ENCODE measurements at places on chromosomes 2 and 18.
A peak's percentile ranks its signal among the peaks of the same experiment; 100 is the strongest.

DNA sequence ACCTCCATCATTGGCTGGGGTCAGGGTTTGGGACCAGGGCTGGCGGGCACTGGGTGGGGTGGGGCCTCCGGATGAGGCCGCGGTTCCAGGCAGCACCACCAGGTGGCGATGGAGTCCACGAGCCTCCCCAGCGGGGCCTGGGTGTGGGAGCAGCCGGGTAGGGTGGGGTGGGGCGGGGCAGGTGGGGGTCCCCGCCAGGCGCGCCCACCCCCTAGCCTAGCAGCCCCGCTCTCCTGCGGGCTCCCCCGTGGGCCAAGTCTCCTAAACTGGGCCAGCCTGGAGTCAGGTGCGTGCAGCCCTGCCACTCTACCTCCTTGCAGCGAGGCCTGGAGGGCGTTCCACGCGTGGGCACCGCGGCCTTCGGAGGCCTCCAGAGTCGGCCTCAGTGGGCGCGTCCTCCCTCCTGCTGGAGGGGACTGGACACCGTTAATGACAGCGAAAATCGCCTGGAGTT is 187.5 kb downstream of the TWIST2 start:
- DNase-seq, result peak; percentile 96

DNA sequence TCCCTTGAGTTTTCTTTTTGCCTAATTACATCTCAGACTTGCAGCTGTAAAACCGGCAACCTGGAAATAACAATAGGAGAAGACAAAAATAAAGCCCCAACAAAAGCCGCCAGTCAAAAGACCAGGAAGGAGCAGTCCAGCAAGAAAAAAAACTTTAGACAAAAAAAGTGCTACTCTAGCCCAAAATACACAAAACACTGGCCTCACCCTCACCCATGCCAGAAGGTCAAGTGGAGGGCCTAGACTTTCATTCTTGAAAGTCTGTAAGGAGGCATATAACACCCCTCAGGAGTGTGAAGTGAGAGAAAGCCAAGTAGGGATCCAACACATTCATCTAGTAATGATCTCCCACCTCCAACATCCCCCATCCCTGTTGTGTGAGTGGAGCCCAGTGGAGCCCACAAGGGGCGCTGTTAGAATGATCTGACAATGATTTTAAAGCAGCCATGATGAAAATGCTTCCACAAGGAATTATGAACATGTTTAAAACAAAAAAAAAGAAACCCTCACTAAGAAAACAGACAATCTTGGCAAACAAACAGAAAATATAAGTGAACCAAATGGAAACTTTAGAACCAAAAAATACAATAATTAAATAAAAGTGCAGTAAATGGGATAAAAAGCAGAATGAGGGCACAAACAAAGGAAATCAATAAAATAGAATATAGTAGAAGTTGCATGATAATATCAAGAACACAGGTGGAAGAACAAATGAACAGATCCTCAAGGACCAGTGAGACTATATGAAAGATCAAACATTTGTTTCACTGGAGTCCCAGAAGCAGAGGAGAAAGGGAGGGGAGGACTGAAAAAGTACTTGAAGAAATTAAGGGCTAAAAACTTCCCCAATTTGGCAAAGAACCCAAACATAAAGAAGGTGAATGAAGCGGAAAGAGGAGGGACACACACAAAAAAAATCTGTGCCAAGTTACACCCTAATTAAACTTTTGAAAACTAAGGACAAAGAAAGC is 23.9 kb downstream of the SESTD1 start:
- DNase-seq, result no peak

DNA sequence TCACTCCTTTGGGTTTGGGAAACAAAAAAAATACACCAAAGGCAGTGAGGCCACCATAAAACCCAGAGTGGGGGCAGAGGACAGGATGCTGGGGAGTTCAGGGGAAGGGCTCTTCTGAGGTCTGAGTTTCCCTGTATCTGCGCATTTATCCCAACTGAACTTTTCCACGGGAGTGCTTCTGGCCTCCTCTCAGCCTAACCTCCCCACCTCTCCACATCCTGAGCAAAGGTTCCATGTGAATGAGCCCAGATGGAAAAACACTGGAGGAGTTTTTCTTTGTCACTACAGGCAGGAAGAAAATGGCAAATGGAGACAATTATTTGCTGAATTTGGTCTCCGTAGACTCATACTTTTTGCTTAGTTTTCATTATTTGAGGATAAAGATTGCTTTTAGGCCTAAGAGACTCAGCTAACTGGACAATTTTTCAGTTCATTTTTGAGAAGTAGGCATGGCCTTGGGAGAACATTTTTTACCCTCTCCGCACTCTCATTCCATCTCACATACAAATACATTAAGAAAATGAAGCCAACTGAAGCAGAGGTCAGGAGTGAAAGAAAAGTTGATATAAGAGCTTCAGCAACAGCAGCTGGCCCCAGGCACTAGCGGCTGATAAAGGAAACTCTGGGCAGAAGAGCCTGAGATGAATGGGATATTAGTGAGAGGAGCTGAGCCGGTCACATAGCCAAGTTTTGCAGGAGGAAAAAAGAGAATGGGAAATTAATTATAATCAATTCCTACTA is 82.6 kb upstream of the CYP1B1 start:
- no peak for DNase-seq

DNA sequence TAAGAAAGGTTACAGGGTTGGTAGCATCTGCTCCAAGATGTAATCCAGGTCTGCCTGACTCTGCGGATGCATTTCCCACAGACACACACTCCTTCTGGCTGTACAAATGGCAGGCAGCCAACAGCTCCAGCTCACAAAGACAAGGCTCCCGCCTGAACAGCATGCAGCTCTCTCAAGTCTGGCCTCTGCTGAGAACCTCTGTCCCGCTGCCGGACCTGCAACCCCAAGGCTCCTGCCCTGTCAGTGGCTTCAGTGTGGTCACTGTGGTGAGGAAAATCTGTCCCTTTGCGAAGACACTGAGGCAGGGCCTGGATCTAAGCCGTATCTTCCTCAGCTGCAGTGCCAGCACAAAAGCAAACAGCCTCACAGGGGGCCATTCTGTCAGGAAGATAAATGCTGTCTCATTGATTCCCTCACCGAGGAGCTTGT is 469.3 kb upstream of the MEX3C start:
- DNase-seq, result no peak

- no peak for DNase-seq
Observed at GRCh38 chr2:27379383-27379835, 1.1 kb downstream of the ZNF513 start.

GRCh38 chr2:53058526-53058925 is 709.1 kb upstream of the CHAC2 start:
- no peak for DNase-seq

- no peak for DNase-seq
Observed at GRCh38 chr18:48328473-48329210, 80.5 kb downstream of the ZBTB7C start.

DNA sequence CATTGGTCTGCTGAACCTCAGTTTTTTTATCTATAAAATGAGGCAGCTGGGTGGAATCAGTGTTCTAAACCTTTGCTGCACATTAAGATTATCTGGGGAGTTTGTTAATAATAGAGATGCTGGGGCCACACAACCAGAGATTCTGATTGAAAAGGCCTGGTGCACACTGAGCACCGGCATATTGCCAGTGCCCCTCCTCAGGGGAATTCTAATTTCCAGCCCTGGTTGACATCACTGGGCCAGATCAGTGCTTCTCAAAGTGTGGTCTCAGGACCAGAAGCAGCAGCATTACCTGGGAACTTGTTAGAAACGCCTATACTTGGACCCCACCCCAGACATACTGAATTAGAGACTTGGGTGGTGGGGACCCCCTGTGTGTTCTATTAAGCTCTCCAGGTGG is 112.5 kb downstream of the SETBP1 start:
- DNase-seq, result no peak

- no peak for DNase-seq
Observed at GRCh38 chr2:176175709-176176607, 12.5 kb upstream of the HOXD1 start.

GRCh38 chr2:95267458-95268210 is 6.6 kb upstream of the PROM2 start:
- DNase-seq, result no peak

DNA sequence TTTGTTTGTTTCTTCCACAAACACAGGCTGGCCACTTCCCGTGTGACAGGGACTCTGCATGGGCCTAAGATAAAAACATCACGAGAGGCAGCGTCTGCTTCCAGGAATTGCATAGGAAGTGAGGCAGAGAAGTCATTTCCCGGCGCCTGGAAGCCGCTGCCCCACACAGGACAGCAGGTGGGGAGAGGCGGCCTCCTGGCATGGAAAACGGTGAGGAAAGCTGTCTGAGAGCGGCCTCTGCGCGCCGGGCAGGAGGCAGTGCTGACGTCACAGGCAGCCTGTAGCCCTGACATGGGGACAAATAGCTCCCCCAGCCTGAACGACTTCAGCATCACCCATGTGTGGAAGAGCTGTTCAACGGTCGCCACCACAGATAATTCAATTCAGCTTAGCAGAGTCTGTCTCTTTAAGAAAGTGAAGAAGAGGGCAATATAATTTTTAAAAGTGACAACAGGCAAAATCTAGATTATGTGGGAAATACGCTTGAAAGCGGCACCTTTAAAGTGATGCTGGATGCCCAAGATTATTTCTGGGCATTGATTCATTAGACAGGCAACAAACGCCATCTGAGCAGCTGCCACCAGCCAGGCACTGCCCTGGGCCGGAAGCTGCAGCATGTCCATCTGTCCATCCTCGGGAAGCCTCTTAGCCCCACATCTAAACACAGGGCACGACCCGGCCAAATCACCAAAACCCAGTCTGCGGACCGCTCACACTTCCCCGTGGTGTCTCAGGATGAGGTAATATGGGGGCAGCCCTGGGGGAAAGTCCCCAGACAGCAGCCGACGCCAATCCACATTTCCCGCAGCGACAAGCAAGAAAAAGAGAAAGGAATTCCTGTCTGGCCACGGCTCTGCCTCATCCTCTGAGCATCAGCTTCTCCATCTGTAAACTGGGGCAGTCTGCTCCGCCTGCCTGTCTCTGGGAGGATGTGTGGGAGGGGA is 138.9 kb downstream of the PXDN start:
- DNase-seq, result peak; percentile 66

GRCh38 chr2:102061286-102061699 is 69.5 kb downstream of the IL1R2 start:
- DNase-seq, result no peak

- no peak for DNase-seq
Observed at GRCh38 chr2:234842753-234843152, 109.1 kb upstream of the SH3BP4 start.

- DNase-seq, result no peak
Observed at GRCh38 chr18:74528913-74529312, 5.4 kb upstream of the CNDP1 start.

DNA sequence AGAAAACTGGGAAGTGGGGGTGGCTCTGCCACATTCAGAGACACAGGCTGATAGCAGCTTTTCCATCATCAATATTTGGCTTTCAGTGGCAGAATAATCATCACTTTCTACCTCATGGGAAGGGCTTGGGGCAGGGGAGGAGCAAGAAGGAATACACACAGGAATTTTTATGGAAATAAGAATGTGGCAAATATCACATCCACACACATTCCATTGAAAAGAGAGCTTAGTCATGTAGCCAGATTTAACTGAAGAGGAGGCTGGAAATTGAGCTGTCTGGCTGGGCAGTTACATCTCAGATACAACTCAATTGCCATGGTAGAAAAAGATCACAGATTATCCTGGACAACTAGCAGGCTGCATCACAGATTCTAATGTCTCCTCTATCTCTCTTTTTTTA is 1474.0 kb upstream of the ACVR2A start:
- DNase-seq, result peak; percentile 29

DNA sequence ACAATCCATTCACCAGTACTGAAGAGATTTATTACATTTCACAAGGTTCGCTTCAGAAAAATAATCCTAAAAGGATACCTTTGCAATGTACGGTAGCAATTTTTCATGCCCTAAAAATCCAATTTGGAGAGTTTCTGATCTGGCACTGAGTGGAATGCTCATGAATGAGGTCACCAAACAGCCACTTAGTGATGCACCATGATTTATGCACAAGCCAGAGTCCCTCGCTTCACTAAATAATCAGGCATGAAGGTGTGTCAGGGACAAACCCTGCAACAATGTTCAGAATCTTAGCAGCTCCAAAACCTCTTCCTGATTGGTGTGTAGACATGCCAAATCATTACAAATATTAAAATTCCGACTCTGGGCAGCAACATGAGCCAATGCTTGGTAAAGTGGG is 221.1 kb downstream of the CNTNAP5 start:
- no peak for DNase-seq

DNA sequence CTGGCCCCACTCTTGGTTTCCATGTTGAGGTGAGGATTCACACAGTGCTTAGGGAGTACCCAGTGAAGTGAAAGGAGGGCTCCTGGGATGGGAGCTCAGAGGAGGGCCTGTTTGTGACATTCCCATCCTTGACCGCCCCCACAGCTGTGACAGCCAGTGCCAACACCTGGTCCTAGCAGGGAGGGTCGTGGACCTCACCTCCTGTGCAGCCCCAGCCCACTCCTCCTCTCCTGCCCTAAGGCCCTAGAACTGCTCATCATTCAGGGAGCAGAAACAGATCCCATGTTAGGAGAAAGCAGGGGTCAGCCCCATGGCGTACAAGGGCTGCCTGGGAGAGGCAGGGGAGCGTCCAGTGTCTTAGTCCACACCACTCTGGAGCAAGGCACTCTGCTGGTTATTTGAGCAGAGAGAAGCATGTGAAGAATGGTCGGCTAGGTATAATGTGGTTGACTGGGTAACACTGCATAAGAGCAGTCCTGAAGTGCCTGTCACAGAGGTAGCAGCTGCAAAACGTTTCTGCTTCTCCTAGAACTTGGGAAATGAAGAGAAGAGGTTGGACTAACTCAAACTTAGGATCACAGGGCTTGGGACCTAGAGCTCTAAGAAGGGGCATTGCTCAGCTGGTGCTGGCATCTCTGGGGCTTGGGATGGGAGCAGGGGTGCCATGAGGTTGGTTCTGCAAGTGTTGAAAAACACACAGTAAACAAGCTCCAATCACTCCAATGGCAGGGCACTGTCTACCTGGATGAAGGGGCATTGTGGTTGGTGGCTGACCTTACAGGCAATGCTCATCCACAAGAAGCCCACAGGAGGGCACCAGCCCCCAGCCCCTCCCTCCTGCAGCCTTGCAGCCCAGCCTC is 55.6 kb downstream of the FAM168B start:
- DNase-seq, result no peak

GRCh38 chr18:37430357-37431076 is 135.1 kb downstream of the CELF4 start:
- DNase-seq, result no peak

DNA sequence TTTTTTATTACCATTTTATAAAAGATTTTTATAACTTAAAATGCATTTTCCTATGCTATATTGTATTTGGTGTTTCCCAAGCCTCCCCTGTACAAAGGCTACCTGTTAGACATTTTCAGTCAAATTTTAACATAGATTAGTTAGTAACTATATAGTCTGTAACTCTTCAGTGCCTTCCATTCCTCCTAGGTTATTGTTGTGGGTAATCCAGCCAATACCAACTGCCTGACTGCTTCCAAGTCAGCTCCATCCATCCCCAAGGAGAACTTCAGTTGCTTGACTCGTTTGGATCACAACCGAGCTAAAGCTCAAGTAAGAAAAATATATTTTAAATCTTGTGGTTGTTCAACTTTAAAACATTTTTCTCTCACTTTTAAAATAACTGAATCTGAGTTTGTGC is 10.2 kb downstream of the MDH1 start:
- no peak for DNase-seq

- DNase-seq, result no peak
Observed at GRCh38 chr2:72989770-72990556, 72.6 kb downstream of the EMX1 start.

GRCh38 chr18:54824761-54825160 is 3.5 kb upstream of the RAB27B start:
- no peak for DNase-seq

- DNase-seq, result no peak
Observed at GRCh38 chr2:235324324-235324723, 169.5 kb upstream of the AGAP1 start.

All from GM03348 (cell line).